ENCODE measurements at places on chromosomes 6 and 20.

GRCh38 chr20:31674895-31675827, 37.4 kb downstream of the COX4I2 start:
- DNase-seq, result peak; percentile 96

- DNase-seq, result peak; percentile 72
Measured at GRCh38 chr6:6461138-6461537, 127.4 kb upstream of the LY86 start.

DNA sequence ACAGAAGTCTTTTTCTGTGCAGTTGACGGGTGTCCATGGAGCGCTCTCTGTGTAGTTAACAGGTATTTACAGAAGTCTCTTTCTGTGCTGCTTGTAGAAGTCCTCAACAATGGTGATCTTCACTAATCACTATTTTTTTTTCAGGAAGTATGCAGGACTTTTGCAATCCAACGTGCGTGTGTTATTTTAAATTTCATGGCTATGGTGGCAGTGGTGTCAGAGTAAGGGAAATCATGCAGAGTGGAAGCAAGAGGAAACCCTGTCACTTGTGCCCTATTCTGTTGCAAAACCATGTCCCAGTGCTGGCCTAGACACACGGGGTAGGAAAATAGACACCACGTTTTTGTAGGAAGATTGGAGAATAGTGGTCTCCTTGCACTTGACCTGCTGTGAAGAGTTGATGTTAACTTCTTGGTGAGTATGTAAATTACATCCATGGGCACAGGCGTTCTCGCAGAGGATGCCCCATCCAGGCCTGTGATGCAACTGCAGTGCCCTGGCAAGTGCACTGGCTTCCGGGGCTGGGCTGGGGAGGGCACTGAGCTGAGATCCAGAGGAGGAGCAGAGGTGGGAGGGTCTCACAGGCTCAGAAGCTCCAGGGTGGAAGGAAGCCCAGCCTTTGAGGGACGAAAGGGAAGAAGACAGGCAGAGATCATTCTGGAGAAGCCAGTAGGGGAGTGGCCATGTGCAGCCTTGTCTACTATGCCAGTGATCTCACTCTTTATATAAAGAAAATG, 146.5 kb downstream of the SYCP2 start:
- DNase-seq, result no peak

DNA sequence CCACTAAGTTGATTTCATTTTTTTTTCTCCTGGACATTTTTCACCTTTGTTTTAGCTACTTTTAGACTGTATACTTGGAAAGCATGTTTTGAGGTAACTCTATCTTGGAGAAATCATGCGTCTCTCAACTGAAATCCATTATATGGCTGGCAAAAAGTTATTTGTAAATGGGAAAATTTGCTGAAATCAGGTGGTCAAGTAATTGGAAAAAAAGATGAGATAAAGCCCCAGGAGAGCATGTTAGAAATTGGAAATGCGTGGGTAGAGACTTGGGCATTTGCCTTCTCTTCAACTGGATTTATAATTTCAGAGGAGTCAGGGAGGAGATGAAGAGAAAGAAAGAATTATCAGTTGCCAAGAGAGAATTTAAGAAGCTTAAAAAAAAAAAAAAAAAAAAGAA, 217.1 kb upstream of the MAP3K7 start:
- DNase-seq, result no peak

DNA sequence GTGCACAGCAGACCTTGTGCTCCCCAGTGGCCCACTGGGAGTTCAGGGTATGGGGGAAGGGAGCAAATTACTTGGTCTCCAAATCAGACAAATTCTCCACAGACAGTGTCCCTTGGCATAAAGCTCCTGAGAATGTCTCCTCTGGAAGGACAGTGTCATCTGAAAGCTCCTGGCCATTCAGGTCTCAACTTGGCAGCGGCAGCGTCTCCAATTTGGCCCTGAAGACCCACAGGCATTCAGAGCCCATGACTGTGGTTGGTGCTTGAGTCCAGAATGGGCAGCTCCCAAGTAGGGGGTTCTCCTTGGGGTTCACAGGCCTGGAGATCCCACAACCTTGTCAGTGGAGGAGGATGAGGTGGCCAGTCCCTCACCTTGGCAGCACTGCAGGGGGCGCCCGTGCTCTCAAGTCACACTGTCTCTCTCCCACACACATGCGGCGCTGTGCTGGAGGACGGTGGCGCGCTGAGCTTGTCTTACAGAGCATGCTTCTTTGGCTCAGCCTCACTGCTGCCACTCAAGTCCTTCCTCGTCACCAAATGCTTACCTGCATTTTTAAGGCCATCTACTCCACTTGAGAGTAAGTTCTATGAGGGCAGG, 20.7 kb downstream of the DYNLRB1 start:
- DNase-seq, result no peak

DNA sequence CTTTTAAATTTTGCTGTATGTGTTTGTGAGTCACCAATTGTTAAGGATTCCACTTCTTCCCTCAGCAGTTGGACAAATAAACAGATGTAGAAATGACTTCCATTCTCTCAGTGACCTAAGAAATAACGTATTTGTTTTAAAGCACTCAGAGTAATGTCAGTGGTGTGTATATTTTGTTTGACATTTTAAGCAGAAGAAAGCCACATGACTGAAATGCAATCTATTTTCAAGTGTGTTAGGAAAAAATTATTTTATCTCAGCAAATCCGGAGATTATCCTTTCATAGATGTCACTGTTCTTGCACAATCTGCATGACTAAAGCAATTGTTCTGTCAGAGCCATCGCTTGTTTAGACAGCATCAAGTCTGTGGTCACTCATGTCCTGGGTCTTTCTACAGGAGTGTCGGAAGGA, 77.1 kb downstream of the JAG1 start:
- no peak for DNase-seq

GRCh38 chr20:35344354-35344837, 52.2 kb upstream of the FAM83C start:
- no peak for DNase-seq

DNA sequence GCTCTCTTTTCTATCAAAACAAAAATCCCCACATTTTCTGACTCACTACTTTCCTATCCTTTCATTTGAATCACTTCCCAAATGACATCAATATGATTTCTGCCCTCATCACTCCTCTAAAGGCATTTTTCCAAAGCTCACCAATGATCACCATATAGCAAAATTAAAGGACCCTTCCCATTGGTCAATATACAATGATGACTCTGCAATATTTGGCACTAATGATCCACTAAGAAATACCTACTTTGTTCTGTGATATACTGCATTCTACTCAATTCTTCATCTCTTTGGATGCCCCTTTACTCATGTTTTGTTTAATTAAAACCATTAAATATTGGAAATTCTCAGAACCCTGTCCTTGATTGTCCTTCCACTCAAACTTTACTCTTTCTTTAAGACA, 200.3 kb upstream of the PTCHD4 start:
- DNase-seq, result no peak

DNA sequence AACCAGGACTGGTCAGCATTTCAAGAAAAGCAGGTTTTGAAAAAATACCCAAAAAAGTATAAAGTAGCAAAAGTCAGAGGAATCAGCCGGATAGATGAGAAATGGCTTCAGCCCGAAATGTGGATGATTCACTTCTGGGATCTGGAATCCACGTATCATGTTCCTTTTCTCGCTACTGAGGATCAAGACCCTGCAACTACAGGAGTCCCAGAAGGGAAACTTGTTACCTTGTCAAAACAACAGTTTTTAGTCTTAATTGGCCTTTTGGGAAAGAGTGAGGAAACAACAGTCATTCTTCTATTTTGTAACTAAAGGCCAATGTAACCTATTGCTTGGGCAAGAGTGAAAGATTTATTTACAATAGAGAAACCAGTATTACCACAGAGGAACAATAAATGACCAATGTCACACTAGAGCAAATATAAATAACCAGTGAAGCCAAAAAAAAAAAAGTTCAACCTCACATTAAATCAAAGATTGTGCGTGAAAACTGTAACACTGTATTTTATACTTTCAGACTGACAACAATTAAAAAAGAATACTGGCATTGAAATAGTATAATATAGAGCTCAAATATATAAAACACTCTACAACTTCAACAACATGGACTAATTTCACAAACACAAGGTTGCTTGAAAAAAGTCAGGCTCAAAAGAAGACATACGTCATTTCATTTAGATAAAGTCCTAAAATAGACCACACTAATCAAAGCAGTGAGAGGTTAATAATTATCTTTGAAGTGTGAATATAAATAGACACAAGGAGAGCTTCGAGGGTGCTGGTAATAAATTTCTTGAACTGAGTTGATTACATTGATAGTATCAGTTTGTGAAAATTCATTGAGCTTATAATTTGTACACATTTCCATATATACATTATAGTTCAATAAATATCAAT, 116.2 kb downstream of the GFRAL start:
- DNase-seq, result no peak

DNA sequence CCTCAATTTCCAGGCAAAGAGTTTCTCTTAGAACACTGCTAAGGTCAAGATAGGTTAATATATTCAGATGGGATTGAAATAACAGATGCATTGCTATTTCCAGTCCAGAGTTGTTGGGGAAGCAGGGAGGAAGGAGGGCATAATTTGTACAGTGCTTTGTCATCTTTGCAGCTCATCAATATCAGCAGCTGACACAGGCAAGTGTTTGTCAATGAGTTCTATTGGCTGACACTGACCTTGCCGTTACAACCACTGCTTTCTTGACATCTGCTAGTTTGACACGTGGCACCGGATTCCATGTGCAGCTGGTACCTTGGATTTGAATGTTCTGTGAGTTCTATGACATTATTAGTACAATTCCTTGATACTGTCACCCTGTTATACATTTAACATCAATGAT, 28.0 kb upstream of the MLIP start:
- DNase-seq, result no peak

- DNase-seq, result no peak
Measured at GRCh38 chr20:57429580-57430200, 38.5 kb downstream of the RBM38 start.

DNA sequence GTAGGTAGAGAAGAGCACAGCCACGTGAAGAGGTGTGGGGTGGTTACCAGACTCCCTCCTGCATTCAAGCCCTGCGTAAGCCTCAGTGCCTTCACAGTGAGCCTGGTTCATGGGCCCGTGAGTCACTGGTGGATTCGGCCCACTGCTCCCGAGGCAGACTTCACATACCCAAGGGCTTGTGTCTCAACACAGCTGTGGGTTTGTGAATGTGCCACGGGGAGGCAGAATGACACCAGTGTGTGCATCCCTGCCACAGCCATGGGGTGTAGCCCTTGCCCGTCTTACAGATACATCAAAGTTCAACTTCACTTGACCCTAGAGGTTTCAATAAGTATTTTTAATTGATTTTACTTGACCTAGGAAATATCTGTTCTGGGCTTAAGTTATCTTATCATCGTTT, 108.5 kb downstream of the MAP3K4 start:
- no peak for DNase-seq

GRCh38 chr6:33297406-33297955, 1.3 kb downstream of the RGL2 start:
- no peak for DNase-seq

GRCh38 chr20:21575167-21575566, 61.3 kb upstream of the NKX2-2 start:
- DNase-seq, result no peak

GRCh38 chr20:50317609-50318008, 127.0 kb downstream of the CEBPB start:
- DNase-seq, result no peak

DNA sequence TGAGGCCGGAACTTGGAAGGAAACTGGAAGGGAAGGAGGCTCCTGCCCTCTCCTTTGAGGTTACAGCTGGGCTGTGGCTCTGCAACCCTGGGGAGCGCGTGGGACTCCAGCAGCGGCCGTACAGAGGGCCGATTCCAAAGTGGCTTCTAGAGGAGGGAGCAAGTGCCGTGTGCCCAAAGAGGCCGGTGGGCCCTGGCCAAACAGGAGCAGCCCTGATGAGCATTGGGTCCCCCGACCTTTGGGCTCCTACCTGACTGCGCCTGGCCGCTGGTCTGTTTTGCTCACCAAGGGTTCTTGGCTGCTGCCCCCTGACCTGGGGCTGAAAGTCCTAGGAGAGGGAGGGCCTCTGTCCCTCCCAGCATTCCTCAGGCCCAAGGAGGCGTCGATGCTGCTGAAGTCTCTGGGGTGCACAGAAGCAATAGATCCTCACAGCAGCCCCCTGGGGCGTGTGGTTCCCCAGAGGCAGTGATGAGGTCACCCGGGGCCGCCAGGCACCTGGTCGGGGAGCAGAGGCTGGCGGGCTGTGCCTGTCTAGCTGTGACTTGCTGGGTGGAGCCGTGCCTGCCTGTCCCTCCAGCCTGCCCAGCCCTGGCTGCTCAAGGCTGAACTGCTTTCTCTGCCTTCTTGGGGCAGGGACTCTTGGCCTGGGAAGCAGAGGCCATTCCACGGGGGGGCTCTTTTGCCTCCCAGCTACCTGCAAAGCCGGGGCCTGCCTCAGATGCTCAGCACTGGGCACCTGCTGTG, 9.8 kb downstream of the RBM38 start:
- DNase-seq, result no peak

DNA sequence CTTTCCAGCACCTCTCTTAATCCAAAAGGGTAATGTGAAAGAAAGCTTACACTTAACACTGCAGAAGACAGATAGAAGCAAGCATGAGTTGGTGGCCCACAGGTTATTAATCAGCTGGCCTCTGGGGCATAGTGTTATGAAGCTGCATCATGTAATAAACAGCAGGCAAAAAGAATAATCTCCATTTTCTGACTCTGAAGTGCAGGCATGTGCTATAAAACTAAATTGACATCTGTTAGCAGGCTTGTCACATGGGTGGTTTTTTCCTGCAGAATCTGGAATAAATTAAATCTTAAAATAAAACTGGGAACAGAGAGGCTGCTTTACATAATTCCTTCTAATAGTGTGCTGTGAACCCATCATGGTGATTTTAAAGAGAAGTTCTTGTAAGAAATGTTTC, 73.3 kb downstream of the METTL24 start:
- DNase-seq, result no peak

- DNase-seq, result no peak
Measured at GRCh38 chr6:107244082-107244741, 128.9 kb upstream of the BEND3 start.

DNA sequence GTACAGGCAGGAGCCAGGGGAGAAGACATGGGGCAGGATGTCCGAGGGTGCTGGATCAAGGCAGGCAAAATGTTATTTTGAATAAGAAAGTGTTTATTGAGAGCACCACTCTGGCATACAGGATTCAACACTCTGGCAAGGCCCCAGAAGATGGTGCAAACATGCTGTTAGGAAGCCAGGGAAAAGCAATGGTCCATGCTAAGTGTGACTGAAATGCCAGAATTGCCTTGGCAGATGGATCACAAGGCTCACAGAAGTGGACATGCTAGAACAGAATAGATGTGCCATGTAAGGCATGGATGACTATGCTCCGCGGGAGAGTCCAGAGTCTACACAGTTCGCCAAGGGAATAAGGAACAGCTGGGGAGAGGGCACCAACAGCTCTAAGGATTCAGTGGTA, 54.6 kb downstream of the QRSL1 start:
- DNase-seq, result no peak

DNA sequence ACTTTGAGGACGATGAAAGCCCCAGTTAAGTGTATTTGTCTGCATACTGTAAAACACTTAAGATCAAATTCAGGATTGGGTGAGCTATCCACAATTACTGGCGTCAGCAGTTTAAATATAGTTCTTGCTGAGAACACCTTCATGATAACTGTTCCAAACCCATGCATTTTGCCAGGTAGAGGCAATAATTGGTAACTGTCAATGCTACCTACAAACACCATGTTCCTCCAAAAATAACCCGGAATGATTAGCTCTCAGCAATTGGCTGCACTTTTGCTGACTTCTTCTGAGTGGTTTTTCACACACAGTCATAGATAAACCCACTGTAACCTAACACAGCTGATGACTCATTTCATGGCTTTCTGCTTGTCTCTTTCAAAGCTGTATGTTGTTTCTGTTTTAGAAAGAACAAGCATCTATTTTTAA, 1358.6 kb upstream of the GJE1 start:
- no peak for DNase-seq

Measured in Jurkat, Clone E6-1 (cell line).